ENCODE measurements at places on chromosomes 12 and 14. TPM values are rescaled to one million over a fixed set of nuclear protein-coding genes. Genes with fewer than 3 reads are reported as not detected.

Gene SERPINA12
- 0.27 TPM for polyA plus RNA-seq

Gene IPO8
- polyA plus RNA-seq = 58.3 TPM

Gene IL25
- polyA plus RNA-seq = not detected

Gene C14orf93
- polyA plus RNA-seq = 20.4 TPM

Gene KRT72
- polyA plus RNA-seq = not detected

Gene TBX5
- not detected for polyA plus RNA-seq

Gene TAS2R7
- not detected for polyA plus RNA-seq

Gene CLSTN3
- 80.8 TPM for polyA plus RNA-seq

Gene STAB2
- 2.2 TPM for polyA plus RNA-seq

Gene WNT1
- polyA plus RNA-seq = not detected

Gene ARHGEF40
- 71.5 TPM for polyA plus RNA-seq

Gene ART4
- polyA plus RNA-seq = 0.25 TPM

Gene STAC3
- 4.0 TPM for polyA plus RNA-seq

Gene HRK
- polyA plus RNA-seq = 0.24 TPM

Gene JAG2
- 9.3 TPM for polyA plus RNA-seq

Gene ACVRL1
- 34.3 TPM for polyA plus RNA-seq

Gene TSHR
- not detected for polyA plus RNA-seq

Gene IL26
- not detected for polyA plus RNA-seq

Gene TAS2R46
- not detected for polyA plus RNA-seq

Gene VTI1B
- 105 TPM for polyA plus RNA-seq

Gene KRT3
- not detected for polyA plus RNA-seq

Gene TRIM9
- polyA plus RNA-seq = 2.5 TPM

Gene BATF
- 0.50 TPM for polyA plus RNA-seq

Gene KCTD10
- 50.0 TPM for polyA plus RNA-seq

Gene LAG3
- 1.7 TPM for polyA plus RNA-seq

Gene KRT83
- not detected for polyA plus RNA-seq

Gene THTPA
- polyA plus RNA-seq = 21.1 TPM

Gene DNAJC22
- 22.5 TPM for polyA plus RNA-seq

Gene NCAPD2
- polyA plus RNA-seq = 61.5 TPM

Gene GPRC5D
- polyA plus RNA-seq = 0.75 TPM

Gene NYNRIN
- 48.0 TPM for polyA plus RNA-seq

Gene PGF
- 9.7 TPM for polyA plus RNA-seq

Gene REP15
- polyA plus RNA-seq = 2.1 TPM

Gene SYCP3
- 1.3 TPM for polyA plus RNA-seq

Gene CCND2
- polyA plus RNA-seq = 49.5 TPM

Gene PTHLH
- 1.2 TPM for polyA plus RNA-seq

Gene LTB4R
- 4.6 TPM for polyA plus RNA-seq

Measured in right renal pelvis (tissue), 4 donors.